Astrocyte of the spinal cord (primary cell): ENCODE measurements at places on chromosomes 5 and 9.

DNA sequence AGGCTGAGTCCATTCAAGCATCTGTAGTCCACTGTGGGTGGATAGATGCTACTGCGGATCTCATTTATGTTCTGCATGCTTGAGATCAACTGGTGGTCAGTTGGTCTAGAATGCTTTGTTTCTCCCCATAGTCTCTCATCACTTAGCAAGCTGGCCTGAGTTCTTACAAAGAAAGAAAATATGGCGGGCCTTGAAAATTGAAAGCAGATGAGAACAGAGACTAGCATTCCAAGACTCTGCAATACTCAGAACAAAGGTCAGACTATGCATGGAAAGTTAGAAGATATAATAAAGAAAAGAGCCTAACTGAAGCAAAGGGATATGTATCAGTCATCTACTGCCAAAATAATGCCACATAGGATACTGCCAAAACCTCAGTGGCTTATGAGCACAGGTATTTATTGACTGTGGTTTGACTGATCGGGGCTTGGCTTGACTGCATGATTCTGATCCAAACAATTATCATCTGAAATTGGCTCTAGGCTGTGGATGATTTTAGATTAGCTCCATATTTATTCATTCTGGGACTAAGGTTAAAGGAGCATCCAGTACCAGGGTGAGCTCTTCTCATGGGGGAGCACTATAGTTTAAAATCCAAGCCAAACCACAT is 258.9 kb downstream of the TAF11L14 start:
- DNase-seq, result no peak

DNA sequence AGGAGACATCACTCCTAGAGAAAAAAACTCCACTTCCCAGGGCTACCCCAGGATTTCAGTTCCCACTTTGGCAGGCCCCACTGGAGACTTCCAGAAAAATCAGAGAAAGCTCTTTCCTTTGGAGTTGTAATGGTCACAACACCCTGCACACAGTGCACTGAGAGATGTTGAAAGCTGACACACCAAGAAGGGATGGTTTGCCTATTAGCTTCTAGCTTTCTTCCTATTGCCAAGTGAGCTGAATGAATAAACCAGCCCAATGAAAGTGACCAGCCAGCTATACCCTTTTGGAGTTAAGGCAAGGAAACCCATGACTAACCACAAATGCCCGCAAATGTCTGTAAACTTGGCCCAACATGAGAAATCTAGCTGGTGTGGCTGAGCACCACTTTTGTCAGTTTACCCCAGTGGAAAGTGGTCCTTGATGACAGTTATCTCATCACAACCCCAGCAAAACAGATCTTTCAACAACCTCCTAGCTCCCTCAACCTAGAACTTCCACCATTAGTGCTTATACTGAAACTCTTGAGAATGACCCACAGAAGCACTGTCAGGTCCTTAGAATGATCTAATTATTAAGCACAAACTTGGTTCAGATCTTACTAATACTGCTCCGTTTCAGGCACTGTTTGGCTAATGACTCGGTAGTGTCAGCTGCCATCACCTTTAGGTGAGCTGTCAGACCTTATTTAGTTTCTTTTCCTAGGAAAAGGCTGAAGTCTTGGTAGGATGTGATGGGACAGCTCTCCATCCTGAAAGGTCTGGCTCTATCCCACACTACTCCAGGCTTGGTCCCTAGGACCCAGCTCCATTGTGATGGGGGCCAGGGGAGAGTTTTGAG is 11.2 kb downstream of the IRF1 start:
- no peak for DNase-seq

DNA sequence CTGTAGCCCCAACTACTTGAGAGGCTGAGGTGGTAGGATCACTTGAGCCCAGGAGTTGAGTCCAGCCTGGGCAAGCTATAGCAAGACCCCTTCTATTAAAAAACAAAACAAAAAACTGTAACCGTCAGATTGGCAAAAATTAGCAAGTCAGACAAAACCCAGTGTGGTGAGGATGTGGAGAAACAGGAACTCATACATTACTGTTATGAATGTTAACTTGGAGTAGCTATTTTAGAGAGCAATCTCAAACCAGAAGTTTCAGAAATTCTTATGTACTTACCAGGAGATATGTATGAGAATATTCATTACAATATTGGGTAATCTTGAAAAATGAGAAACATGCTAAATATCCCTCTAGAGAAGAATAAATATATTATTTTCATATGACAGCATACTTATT is 120.3 kb downstream of the INVS start:
- DNase-seq, result no peak

DNA sequence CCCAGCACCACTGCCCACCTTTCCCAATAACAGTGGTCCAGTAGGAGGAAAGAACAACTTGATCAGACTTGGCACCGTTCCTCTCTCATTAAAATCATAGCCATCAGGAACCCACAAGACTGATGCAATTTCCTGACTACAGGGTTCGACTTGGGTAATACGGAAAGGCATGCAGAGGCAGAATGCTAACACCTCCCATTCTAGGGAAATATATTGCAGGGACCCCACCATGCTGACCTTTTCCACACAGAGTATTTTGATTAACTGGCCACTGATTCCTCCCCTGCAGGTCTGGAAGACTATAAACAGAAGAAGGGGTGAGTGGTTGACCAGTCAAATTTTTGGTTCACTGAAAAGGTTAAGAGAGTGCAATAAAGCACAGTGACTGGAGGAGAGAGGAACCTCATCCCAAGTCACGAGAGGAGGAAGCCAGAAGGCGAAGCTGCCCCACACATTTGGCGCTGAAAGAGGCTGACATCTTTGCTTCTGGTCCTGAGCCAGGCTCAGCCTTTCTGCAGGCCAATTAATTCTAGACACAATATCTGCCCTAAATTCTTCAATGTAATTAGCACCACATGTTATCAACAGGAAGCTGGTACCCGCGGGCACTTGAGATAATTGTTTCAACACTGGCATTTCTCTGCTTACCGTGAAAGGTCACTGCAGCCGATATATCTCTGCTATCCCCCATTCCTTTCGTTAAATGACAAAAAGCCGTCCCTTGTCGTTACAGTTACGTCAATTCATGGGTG is 64.7 kb upstream of the SPOCK1 start:
- peak; percentile 88 for DNase-seq

GRCh38 chr5:151078490-151079262 is 2.2 kb downstream of the TNIP1 start:
- no peak for DNase-seq

DNA sequence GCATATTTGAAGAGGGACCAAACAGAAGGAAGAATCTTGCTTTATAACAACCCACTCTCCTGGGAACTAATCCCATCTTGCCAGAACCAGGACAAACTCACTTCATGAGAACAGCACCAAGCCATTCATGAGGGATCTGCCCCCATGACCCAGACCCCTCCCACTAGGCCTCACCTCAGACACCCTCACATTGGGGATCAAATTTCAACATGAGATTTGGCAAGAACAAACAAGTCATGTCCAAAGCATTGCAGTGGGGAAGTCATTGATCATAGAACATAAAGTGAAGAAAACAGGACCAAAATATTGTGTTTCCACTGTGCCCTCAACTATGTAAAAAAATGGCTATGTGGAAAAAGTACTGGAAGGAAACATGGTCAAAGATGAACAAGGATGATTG is 43.9 kb downstream of the MAP1B start:
- DNase-seq, result no peak

GRCh38 chr9:117936185-117937130 is 232.3 kb downstream of the TLR4 start:
- no peak for DNase-seq

- peak; percentile 68 for DNase-seq
Measured at GRCh38 chr9:78296201-78296892, 578 bp upstream of the PSAT1 start.

DNA sequence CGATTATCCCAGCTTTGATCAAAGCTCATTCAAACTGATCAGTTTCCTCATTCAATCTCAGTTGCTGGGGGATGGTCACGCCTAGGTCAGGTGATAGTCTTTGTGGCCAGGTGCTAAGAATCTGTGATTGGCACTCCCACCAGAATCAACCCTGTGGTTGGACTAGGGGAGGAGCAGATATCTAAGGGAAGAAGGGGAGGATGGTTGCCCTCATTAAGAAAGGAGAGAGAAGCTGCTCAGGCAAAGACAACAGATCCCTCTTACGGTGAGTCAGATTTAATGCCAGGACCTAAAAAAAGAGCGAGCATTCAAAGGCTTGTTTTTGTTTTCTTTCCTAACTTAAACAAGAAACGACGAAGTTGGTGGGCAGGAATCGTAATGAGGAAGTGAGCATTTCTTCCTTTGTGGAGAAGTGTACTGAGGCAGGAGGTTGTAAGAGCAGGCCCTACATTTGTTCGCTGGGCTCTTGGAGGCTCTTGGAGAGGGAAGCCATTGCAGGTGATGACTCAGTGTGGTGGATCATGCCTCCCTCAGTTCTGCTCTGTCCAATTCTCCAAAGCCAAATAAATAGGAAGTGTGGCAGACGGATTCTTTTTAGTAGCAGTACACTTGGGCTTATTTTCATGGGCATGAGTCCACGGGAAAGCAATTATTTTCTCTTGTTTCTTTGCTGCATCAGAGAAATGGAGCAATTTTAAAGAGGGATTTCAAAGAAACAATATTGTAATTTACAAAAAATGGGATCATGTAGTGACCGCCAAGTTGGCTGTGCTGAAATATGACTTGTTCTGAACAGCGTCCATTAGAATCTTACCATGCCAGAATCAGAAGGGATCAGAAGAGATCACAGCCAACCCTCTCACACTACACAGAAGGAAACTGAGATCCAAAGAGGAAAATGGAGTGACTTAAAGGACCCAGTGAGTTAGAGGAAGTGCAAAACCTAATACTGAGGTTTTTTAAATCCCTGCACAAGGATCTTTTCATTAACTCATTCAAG is 18.7 kb upstream of the TGFBR1 start:
- DNase-seq, result peak; percentile 88

DNA sequence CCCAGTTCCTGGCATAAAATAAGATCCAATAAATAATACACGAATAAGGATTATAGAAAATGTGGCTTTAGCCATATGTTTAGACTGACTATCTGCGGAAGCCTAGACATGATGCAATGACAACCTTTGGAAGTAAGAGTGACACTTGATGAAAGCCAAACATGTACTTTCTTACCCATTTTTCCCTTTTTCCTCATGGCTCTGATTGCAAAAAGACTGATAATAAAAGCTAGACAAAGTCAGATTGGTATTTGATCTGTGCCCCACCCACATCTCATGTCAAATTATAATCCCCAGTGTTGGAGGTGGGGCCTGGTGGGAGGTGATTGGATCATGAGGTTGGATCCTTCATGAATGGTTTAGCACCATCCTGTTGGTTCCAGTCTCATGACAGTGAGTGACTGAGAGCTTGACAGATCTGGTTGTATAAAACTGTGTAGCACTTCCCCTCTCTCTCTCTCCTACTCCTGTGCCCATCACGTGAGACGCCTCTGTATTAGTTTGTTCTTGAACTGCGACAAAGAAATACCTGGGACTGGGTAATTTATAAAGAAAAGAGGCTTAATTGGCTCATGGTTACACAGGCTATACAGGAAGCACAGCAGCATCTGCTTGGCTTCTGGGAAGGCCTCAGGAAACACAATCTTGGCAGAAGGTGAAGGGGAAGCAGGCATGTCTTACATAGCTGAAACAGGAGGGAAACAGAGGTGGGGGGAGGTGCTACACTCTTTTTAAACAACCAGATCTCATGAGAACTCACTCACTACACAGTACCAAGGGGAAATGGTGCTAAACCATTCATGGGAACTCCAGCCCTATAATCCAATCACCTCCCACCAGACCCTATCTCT is 243.4 kb upstream of the PIK3R1 start:
- no peak for DNase-seq

GRCh38 chr5:154107756-154108155 is 69.0 kb downstream of the MFAP3 start:
- no peak for DNase-seq

- no peak for DNase-seq
Measured at GRCh38 chr5:131258733-131259132, 5.1 kb upstream of the CDC42SE2 start.

- no peak for DNase-seq
Measured at GRCh38 chr9:27653246-27653645, 80.0 kb upstream of the C9orf72 start.

DNA sequence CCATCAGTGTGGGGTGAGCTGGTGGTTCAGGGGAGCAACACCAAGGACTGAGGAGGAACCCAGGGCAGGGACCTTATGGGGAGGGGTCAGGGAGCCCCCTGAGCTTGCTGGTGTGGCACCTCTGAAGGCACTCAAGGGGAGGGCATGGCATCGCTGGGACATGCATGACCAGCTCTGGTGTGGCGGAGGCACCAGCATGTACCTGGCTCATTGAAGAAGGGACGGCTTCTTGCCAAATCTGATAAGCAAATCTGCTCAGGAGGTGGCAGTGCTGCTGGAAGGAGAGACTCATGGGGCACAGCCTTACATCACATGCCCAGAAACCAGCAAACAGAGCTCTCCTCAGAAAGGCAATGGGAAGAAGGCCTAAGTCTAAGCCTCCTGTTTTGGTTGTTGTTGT is 421.8 kb downstream of the SEMA5A start:
- DNase-seq, result no peak

- no peak for DNase-seq
Measured at GRCh38 chr9:34686231-34686630, 4.8 kb downstream of the CCL19 start.

DNA sequence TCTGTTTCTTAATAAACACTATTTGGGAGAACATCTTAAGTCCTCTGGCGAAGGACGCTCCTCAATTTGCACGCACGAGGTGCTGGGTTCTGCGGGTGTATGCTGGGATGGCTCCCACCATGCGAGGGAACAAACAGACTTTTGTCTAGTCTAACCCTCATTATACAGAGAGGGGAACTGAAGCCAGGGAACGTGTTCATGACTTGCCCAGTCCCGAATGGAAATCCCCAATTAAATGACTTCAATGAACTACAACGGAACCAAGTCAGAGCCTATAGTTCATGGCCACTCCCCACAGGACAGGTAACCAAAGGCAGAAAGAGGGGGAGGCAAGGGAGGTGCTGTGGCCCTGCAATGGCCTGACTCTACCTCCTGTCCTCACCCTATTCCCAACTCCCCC is 9.3 kb downstream of the TLE1 start:
- no peak for DNase-seq

GRCh38 chr5:88377240-88377639 is 108.6 kb upstream of the TMEM161B start:
- DNase-seq, result no peak

- no peak for DNase-seq
Measured at GRCh38 chr9:77838986-77839385, 190.9 kb upstream of the GNA14 start.

GRCh38 chr9:126805554-126806262 is 868 bp downstream of the ZBTB43 start:
- peak; percentile 28 for DNase-seq

DNA sequence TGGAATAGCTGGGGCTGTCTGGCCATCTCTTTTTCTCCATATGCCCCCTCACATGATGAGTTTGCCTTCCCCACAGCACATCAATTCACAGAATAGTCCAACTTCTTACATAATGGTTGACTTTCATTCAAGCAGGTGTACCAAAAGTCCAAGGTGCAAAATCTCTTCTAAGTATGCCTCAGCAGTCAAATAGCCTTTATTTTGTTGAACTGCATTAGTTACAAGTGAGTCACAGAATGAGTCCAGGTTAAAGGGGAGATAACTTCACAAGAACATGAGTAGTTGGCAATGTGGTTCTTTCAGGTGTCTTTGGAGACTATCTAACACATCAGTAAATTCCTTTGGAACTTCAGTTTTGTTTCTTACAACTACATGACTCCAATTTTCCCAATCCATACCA is 672.5 kb downstream of the PRELID2 start:
- DNase-seq, result no peak

- peak; percentile 56 for DNase-seq
Measured at GRCh38 chr9:11893331-11893730, 799.9 kb upstream of the TYRP1 start.
